ENCODE measurements at places on chromosomes 3 and 15.

GRCh38 chr3:1616744-1617143 lies 481.9 kb upstream of the CNTN4 start:
- DNase-seq, result no peak

DNA sequence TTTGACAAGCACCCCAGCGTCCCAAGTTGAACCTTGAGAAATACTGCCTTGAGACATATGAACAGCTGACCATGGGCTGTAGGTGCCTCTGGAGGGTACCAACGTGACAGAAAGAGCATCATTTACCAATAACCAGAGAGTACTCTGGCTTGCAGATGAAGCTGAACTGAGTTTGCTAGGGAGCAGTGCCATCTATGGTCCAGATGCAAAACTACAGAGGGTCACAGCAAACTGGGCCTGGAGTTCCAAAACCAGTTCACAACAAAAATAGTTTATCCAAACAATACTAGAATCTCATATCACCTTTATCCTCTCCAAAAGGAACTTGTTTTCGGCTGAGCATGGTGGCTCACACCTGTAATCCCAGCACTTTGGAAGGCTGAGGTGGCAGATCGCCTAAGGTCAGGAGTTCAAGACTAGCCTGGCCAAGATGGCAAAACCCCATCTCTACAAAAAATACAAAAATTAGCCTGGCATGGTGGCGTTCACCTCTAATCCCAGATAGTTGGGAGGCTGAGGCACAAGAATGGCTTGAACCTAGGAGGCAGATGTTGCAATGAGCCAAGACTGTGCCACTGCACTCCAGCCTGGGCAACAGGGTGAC lies 69.3 kb downstream of the CHAC1 start:
- no peak for DNase-seq

GRCh38 chr15:69225355-69226022 lies 65.1 kb downstream of the GLCE start:
- DNase-seq, result no peak

GRCh38 chr3:60801307-60801706 lies 449.9 kb downstream of the FHIT start:
- DNase-seq, result no peak

GRCh38 chr3:167941234-167941995 lies 154.3 kb downstream of the GOLIM4 start:
- DNase-seq, result no peak

- no peak for DNase-seq
Observed at GRCh38 chr15:89450076-89451006, 46.0 kb downstream of the RHCG start.

- no peak for DNase-seq
Observed at GRCh38 chr15:99425657-99426301, 140.0 kb upstream of the MEF2A start.

- no peak for DNase-seq
Observed at GRCh38 chr15:65196637-65197336, 11.6 kb upstream of the CLPX start.

- no peak for DNase-seq
Observed at GRCh38 chr3:44323341-44323955, 15.1 kb upstream of the TCAIM start.

GRCh38 chr3:11576453-11576852 lies 67.3 kb downstream of the VGLL4 start:
- no peak for DNase-seq

DNA sequence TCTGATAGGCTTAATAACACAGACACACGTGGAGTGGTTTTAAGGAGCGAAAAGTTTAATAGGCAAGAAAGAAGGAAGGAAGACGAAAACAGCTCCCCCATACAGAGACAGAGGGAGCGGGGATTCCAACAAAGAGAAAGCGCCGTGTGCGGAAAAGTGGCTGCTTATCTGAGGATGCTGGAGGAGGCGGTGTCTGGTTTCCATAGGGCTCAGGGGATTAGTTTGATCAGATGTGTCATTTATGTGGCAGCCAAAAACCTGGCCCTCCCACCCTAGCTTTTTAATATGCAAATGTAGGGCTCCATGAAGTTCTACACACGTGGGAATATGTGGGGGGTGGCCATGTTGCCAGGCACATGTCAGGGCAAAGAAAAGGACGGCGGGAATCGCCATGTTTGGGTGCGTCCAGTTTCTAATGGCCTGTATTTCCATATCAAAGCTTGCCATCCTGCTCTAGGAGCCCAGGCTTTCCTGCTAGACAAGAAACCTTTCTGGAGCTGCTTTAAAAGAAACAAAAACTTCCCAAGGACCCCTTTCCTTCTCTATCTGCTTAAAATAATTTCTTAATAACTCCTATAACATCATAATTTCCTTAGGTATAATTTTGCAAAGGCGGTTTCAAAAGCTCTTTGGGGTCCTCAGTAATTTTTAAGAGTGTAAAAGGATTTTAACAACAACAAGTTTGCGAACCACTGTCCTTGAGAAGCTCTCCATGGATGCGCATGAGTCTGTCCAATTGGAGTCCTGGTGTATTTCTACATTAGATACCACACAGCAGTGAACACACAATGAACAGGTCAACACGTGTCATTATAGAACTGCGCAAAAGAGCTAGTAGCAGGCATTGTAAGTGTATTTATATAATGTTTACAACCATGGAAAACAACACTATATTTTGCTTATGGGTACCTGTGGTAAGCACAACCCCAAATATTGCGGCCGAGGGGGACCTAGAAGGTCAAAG lies 622 bp upstream of the ZNF589 start:
- no peak for DNase-seq

GRCh38 chr15:99106417-99107220 lies 1.7 kb downstream of the SYNM start:
- DNase-seq, result no peak

- no peak for DNase-seq
Observed at GRCh38 chr15:56160966-56161365, 82.7 kb downstream of the RFX7 start.

DNA sequence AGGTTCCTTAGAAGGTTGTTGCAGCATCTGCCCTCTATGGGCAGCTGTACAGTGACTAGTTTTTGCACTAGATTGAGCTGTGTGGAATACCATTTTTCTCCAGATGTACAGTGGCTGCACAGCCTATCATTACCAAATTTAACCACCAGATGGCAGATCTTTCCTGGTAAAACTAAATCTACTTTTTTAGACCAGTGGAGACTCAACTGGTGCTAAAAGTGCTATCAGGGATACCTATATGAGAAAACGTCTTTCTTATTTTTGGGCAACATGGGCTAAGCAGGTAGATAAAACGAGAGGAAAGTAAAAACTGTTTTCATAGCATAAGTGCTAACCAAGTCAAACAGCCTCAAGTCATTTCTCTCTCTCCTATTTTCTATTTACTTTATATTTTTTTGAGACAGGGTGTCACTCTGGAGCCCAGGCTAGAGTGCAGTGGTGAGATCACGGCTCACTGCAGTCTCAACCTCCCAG lies 21.2 kb downstream of the IGSF10 start:
- DNase-seq, result no peak

DNA sequence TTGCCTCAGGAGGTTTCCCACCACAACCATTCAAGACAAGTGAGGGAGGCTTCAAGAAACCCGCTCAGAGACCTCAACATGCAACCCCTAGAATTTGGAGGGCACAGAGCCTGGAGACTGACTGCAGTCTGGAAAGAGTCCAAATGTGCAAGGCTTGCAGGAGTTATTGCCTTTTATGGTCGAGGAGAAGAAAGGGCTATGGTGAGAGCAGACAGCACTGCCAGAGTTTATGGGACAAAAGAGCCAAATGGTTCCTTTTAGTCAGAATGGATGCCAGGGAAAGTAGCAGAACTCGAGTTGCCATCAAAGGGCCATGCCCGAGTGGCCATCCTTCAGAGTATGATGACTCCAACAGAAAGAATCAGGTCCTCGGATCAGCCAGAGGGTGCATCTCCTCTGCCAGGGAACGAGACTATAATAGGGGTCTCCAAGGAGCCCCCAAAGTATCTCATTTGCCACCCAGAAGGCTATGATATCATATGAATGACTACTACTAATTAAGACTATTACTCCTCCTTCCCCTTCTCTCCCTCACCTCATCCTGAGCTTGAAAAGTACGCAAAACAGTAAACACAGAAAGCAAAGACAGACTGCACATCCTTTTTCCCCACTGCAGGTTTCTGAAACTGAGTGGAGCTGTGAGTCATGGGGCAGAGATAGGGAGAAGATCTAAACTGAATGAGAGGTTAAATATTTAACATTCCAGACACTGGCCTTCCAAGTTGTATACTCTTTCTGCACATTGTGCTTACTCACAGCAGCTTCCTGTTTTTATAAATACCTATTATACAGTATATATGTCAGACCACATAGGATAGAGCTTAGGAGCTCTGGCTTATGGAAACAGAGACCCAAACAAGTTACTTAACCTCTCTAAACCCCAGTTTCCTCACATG lies 33.9 kb upstream of the TMCO5A start:
- no peak for DNase-seq

- DNase-seq, result no peak
Observed at GRCh38 chr15:50675535-50676144, 11.0 kb downstream of the TRPM7 start.

DNA sequence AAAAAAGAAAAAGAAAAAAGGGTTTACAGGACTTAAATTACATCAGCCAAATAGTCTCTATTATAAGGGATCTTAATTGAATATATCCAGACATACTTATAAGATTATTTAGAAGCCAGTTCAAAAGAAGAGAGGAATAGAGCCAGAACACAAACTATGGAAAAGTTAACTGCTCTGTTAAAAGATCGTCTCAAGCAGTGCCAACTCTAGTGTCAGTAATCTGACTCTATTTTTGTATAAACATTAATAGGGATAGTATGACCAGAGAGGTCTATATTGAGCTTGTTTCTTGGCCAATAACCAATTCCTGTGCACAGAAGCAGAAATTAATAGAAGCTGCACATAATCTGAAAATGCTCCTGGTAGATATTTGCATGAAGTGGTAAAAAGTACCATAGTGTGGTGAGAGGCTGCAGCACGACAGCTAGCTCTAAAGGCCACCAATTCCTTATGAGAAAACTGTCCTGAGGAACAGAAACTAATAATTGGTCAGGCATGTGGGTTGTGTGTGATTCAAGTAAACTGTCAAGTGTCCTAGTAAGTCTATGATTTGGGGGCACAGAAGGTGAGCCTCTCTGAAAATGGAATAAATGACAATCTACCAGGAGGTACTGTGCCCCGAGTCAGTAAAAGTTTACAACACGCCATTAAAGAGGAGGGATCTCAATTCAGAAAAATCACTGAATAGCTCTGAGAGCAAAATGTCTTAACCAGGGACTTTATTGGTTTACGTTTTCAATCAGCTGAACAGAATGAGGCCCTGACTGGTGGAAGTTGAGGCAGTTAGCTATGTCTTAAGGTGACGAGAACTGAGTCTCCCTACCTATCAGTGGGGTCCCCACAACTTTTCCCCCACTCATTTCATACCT lies 51.5 kb upstream of the NANOGP8 start:
- no peak for DNase-seq

DNA sequence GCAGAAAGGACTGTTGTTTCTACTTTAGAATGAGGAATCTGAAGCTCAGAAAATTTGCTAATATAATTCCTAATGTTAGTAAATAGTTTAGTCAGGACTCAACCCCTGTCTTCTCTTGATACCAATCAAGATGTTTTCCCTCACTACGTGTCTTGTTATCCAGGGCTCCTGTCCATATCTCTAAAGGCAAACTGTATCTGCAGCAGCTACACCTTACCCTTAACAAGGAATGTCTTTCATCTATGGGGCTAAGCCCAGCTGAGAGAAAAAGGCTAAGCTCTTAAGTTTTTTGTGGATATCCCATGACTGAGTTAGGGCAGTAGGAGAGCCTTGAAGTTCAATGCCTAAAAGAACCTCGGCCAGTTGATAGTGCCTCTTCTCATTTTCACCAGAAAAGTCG lies 32.5 kb downstream of the RAB11A start:
- no peak for DNase-seq

GRCh38 chr3:59866076-59866475 lies 816.3 kb upstream of the CFAP20DC start:
- no peak for DNase-seq

DNA sequence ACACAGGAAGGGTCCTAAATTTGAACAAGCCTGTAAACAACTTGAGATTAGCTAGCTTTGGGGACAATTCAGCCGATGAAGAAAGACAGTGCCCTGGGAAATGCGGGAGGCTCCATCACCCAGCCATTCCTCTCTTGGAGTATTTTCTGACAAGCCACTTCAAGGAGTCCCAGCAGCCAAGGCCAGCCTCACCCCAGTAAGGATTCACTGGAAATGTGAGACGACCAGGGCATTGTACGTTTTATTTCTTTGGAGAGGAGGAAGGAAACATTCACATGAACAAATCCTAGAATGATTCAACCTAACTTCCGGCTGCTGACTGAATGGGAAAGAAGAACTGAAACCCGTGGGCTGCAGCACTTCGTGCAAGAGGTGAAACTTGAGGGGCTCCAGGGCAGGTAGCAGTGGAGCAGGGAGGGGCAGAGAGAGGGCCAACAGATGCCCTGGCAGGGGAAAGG lies 116.4 kb upstream of the ARHGEF3 start:
- DNase-seq, result peak; percentile 23

DNA sequence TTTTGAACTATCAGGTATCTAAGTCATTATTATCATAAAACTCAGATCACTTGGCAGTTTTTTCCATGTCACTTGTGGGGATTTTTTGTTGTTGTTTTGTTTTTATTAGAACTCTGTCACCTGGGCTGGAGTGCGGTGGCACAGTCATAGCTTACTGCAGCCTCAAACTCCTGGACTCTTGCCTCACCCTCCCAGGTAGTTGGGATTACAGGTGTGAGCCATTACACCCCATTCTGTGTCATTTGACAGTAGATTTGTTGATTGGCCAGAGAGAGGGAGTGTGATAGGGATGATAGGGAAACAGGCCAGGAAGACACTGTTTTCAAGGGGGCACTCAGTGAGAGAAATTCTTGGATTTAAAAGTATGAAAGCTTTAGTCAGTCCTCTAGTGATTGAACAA lies 54.7 kb upstream of the SCAANT1 start:
- DNase-seq, result no peak

GRCh38 chr3:38541806-38542205 lies 45.7 kb downstream of the EXOG start:
- DNase-seq, result no peak

GRCh38 chr15:97961067-97961954 lies 808 bp downstream of the ARRDC4 start:
- no peak for DNase-seq

- no peak for DNase-seq
Observed at GRCh38 chr3:146542978-146543377, 1.4 kb downstream of the PLSCR1 start.

- no peak for DNase-seq
Observed at GRCh38 chr15:70967646-70968045, 75.0 kb downstream of the LRRC49 start.
